ENCODE measurements at places on chromosomes 6 and 20.

- DNase-seq: no peak
Observed at GRCh38 chr6:81763968-81764367, 11.5 kb upstream of the TENT5A start.

DNA sequence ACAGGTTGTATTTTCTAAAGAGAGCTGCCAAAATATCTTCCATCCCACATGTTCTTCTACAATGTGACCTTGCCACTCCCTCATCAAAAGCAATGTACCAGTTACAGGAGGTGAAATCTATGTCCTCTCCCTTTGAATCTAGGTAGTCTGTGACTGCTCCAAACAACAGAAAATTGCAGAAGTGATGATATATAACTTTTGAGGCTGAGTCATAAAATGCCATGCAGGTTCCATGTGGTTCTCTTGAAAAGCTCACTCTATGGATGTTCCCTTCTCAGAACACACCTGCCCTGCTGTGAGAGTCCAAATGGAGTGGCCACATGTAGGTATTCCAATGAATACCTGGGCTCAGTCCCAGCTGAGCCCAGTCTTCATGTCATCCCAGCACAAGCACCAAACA is 16.9 kb upstream of the PHIP start:
- DNase-seq: no peak

DNA sequence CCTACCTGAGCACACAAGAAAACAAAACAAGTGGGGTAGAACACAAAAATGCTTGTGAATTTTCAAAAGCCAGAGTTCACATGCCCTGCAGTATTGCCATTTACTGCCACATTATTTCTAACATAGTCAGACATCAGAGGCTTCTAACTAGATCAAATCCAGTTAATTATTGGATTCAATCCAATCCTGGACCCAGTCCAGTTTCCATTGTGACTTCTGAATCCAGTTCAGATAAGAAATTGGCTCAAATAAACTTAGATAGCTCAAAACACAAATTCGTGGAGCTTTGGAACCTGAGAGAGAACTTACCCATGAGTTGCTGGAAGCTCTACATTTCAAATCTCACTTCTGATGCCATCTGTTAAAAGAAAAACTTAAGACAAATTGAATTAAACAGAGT is 85.2 kb upstream of the ANKEF1 start:
- DNase-seq: no peak

- DNase-seq: no peak
Observed at GRCh38 chr6:37560737-37561103, 61.0 kb upstream of the CCDC167 start.

GRCh38 chr20:891058-891705 is 25.0 kb downstream of the ANGPT4 start:
- DNase-seq: no peak

GRCh38 chr6:57064809-57065208 is 18.3 kb downstream of the KIAA1586 start:
- DNase-seq: no peak

DNA sequence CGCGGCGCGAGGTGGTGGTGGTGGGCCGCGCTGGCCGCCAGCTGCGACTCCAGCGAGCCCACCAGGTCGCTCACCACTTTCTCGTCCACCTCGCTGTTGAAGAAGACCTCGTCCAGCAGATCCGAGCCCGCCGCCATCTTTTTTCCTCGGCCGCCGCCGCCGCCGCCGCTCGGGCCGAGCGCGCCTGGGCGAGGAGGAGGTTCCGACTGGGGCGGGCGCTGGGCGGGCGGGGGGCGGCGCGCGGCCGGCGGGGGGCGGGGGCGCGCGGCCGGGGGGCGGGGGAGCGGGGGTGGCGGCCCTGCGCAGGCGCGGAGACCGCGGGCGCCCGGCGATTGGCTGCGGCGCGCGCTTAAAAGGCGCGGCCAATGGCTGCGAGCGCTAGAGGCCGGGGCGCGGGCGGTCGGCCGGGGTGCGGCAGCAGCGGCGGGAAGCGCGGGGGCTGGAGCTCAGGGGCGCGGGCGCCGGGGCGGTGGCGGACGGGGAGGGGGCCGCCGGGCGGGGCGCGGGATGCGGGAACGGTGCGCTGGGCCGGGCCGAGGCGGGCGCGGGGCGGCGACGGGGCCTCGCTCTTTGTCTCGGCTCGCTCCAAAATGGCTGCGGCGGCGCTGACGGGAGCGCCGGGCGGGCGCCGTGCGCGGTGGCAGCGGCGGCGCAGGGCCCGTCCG is at the start of gene TAF4:
TAF4 (minus strand) TSS at position 208 of the 665 bp plus-strand sequence; CDS start at position 137, 71 bp downstream.
- peak; percentile 80 for DNase-seq

GRCh38 chr6:142784344-142784743 is 160.6 kb downstream of the HIVEP2 start:
- no peak for DNase-seq

DNA sequence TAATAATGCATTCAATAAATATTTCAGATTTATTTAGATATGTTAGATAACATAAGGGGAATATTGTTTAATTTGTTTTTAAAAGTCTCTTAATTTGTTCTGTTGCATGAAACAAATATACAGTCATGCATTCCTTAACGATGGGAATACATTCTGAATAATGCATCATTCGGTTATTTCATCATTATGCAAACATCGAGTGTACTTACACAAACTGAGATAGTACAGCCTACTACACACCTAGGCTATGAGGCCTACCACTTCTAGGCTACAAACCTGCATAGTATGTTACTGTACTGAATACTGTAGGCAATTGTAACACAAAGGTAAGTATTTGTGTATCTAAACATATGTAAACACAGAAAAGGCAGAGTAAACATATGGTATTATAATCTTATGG is 118.7 kb downstream of the EPHA7 start:
- DNase-seq: no peak

DNA sequence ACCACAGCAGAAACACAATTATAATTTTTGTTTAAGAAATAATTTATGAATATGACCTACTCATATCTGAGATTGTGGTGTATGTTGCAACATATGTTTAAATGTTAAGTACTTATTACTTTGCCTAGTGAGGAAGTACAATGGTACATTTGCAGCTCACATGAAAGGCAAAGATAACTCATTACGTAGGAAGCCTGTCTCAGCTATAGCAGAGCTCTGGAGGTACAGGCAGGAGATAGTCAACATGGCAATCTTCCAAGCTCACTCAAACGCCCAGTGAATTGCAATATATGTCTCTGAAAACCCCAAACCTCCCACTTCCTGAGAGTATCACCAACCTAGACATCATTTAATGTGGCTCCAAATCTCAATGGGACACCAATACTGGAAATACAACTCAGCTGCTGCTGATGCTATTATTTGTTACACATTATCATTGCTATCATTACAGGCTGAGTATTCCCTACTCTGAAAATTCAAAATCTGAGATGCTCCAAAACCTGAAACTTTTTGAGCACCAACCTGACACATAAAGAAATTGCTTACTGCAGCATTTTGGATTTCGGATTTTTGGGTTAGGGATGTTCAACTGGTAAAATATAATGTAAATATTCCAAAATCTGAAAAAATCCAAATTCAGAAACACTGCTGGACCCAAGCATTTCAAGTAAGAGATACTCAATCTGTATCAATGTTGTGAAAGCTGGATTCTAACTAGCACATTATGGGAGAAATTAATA is 25.1 kb upstream of the GSTA4 start:
- no peak for DNase-seq

- DNase-seq: peak; percentile 42
Observed at GRCh38 chr6:143941852-143942627, 66.0 kb downstream of the PLAGL1 start.

GRCh38 chr6:26205625-26206574 is 118.7 kb downstream of the HFE start:
- no peak for DNase-seq

DNA sequence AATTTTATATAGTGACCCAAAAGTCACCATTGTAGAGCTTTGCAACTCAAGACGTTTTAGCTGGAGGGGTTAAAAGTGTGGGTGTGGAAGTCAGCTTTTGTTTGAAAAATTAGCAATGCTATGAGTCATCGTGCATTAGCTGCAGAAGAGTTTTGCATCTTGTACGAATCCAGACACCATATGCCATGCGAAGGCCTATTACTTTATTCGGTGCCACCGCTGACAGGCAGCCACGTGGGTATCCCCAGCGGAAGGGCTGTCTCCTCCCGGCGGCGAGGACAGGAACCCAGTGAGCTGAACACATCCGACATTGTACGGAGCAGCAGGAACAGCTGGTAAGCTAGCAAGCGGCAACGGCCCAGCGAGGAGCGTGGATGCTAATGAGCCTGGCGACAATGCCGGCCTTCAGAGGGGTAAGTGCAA is 84.4 kb downstream of the INSM1 start:
- peak; percentile 10 for DNase-seq

DNA sequence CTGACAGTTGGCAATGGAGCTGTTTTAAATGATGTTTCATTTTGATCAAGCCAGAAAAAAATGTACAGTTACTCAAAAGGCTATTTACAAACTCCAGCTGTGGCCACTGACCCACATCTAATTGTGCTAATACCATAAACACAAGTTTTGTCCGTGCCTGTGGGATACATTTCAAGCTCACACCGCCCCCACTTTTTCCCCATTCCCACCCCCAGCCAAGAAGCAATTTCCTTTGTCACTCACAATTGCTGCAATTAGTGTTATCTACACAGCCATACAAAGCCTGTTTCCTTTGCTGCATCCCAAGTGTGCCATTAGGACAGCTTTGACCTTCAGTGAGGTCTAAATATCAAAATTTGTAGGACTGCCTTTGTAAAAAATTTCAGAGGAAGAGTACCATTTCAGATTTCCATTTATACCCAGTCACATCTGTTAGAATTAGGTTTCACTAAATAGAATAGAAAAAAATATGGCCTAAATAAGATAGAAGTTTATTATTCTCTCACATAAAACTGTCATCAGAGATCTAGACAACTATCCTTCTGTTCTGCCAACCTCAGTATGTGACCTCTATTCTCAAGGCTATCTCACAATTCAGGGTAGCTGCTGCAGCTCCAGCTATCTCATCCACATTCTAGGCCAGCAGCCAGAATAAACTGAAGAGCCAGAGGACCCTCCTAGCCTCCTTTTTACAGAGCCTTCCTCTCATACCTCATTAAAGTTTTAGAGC is 202.6 kb downstream of the NFATC2 start:
- DNase-seq: no peak

GRCh38 chr6:147390909-147391536 is 117.5 kb upstream of the SAMD5 start:
- no peak for DNase-seq

Measured in stimulated activated CD4-positive, alpha-beta T cell treated with anti-CD3 and anti-CD28 coated beads, TNF-alpha, amount 100 ng/mL, for 1 hour (primary cell).